ENCODE measurements at places on chromosomes 1 and 21. TPM values are rescaled to one million over a fixed set of nuclear protein-coding genes. Genes with fewer than 3 reads are reported as not detected.
A peak's percentile ranks its signal among the peaks of the same experiment; 100 is the strongest.

Gene REN
- total RNA-seq, result 0.22 TPM

Gene RXRG
- 4.7 TPM for total RNA-seq

Gene EVA1B
- 10.0 TPM for total RNA-seq

GRCh38 chr1:214504330-214504729 lies 47.1 kb downstream of the PTPN14 start:
- no peak overlapping the region for H3K4me3 ChIP-seq
- no peaks in the 10 kb centered on the region for H3K27me3 ChIP-seq
- peak overlapping the region; percentile 79 for H3K27ac ChIP-seq
- no peak for DNase-seq
- peaks cover 58% of the 10 kb centered on the region for H3K4me1 ChIP-seq

DNA sequence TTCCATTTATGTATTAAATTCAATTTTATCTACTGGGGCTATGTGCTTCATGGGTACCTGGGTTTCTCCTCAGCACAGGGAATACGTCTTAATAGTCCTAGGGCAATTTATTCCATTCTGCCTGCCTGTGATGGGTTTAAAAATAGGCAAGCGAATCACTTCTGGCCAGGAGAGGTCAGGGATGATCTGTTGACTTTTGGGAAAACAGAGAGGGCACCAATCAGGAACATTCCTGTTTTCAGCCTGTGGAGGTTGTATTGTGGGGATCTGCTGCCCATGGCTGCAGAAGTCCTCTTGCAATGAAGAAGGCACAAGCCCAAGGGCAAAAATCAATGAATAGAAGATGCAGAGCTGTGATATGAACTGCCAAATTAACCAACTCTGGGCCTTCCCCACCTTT lies 303.1 kb downstream of the CTH start:
- no peak overlapping the region for H3K4me3 ChIP-seq
- H3K36me3 ChIP-seq, result no peaks in the 10 kb centered on the region
- no peaks in the 10 kb centered on the region for H3K4me1 ChIP-seq
- DNase-seq, result no peak
- no peak overlapping the region for H3K27ac ChIP-seq

DNA sequence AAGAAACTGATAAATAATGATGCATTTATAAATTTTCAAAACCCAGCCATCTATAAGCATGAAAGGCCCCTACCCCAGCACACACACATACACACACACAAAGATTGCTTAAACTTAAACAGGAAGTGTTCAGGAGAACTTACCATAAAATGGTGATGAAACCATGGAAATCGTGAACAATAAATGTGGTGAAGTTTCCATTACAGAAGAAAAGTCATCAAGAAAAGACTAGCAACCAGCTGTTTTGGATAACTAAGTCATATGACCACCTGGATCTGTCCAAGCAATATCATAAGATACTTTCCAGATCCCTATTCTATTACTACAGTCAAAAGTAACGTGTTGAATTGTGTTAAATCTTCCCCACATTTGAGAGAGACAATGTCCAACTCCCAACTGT lies 24.1 kb downstream of the RGS5 start:
- H3K36me3 ChIP-seq, result no peaks in the 10 kb centered on the region
- no peaks in the 10 kb centered on the region for H3K27me3 ChIP-seq
- DNase-seq, result no peak
- H3K4me3 ChIP-seq, result no peak overlapping the region
